ENCODE measurements at places on chromosomes 13 and 19.

DNA sequence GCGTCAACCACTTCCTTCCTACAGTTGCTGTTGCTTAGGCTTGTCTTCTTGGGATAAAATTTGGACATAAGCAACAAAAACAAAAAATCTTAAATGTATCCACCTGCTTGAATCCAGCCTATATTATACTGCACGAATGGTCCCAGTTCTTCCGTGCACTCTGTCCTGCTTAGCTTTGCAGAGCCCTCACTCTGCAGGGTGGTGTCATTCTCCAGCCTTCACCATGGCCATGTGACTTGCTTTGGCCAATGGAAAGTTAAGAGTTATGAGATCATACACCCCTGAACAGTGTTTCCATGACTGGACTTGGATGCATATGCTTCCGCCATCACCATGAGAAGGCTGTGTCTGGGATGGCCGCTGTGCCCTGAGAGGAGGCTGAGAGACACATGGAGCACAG, 27.4 kb upstream of the SACS start:
- no peak for DNase-seq

GRCh38 chr19:23698711-23699520, 11.9 kb upstream of the ZNF675 start:
- DNase-seq = no peak

- no peak for DNase-seq
These were observed 141.0 kb downstream of the RAP2A start for GRCh38 chr13:97574926-97575325.

- no peak for DNase-seq
These were observed 13.1 kb downstream of the DDX39A start for GRCh38 chr19:14405758-14406644.

DNA sequence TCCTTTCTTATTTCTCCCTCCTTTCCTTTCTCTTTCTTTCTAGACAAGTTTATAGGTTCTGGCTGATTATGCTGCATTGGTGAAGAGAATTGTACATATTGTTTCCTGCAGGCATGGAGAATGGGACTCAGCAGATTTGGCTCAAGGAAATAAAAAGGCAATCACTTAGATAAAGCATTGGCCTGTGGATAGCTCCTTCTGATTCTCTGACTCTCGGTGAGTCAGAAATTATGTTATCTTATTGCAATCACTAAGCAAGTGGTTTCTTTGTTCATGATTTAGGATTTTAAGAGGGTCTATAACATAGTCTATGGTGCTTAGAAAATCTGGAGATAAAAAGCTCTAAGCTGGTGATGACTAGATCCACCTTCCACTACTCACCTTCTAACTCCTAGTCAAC, 54.0 kb upstream of the POSTN start:
- no peak for DNase-seq

GRCh38 chr19:35663981-35664380, 2.3 kb upstream of the UPK1A start:
- no peak for DNase-seq

DNA sequence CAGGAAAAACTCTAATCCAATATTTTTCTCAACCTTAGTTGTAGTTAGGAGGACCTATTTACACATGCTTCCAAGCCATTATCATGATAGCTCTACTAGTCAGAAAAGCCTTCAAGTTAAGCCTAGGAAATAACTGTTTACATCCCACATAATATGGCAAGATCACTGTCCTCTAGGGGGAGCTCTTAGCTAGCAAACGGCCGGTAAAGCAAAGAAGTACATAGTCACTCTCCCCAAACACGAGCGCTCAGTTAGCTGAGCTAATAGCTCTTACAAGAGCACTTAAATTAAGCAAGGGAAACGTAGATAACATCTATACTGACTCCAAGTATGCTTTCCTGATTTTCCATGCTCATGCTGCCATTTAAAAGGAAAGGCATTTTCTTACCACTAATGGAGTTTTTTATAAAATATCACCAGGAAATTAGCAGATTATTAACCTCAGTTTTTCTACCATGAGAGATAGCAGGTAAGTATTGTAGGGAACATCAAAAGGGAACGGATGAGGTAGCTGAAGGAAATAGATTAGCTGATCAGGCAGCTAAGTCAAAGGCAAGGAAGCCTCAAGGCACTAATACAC, 100.6 kb upstream of the PABPC3 start:
- DNase-seq = no peak
